ENCODE measurements at places on chromosomes 16 and 17. TPM values are rescaled to one million over a fixed set of nuclear protein-coding genes. Genes with fewer than 3 reads are reported as not detected.

Gene C1QL1
- not detected for total RNA-seq

DNA sequence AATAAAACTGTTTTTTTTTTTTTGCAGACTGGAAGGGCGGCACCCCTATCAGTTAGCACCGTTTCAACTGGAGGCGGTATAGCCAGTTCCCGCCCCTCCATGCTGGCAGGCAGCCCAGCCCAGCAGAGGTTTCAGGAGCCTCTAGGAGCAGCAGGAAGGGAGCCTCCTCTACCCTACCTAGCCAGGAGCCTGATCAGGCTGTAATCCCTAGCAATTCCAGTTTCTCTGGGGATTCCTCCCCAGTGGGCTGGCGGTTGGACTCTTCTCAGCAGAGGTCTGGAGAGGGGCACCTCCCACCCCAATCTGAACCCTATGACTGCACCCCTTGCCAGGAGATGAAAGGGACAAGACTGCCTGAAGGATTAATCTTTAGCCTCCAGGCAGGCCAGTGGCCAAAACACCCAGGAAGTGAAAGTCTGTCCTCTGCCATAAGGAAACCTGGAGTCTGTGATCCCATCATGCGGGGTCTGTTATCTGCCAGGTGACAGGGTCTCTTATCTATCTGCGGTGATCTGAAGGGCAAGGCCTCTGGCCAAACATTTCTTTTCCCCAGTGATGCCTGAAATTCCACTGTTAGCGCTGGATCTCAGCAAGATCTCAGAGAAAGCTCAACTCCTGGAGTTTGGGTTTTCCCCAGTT lies 4.9 kb upstream of the CDH1 start:
- H3K27me3 ChIP-seq: peaks cover 32% of the 10 kb centered on the region
- no peak overlapping the region for H3K27ac ChIP-seq
- no peak overlapping the region for H3K4me3 ChIP-seq
- peaks cover 4% of the 10 kb centered on the region for H3K4me1 ChIP-seq

Gene NPIPA7
- total RNA-seq: 5.0 TPM

GRCh38 chr16:10141671-10142070 lies 40.6 kb downstream of the GRIN2A start:
- no peaks in the 10 kb centered on the region for H3K4me1 ChIP-seq
- H3K27me3 ChIP-seq: no peaks in the 10 kb centered on the region
- DNase-seq: no peak
- H3K36me3 ChIP-seq: no peaks in the 10 kb centered on the region
- no peak overlapping the region for H3K27ac ChIP-seq
- H3K4me3 ChIP-seq: no peak overlapping the region

- no peaks in the 10 kb centered on the region for H3K27me3 ChIP-seq
- no peak overlapping the region for H3K27ac ChIP-seq
- no peak overlapping the region for H3K4me3 ChIP-seq
- H3K36me3 ChIP-seq: peaks cover 6% of the 10 kb centered on the region
These were observed 3.8 kb downstream of the HEATR9 start for GRCh38 chr17:35864853-35865252.

Gene RNFT1
- total RNA-seq: 38.9 TPM

GRCh38 chr16:11757671-11758545 lies 15.3 kb upstream of the TXNDC11 start:
- peak overlapping the region; percentile 44 for H3K27ac ChIP-seq
- no peak overlapping the region for H3K4me3 ChIP-seq
- H3K27me3 ChIP-seq: no peaks in the 10 kb centered on the region
- H3K36me3 ChIP-seq: peaks cover 85% of the 10 kb centered on the region
- peaks cover 8% of the 10 kb centered on the region for H3K4me1 ChIP-seq

GRCh38 chr16:71230122-71230845 lies at the start of gene HYDIN:
Gene HYDIN, minus strand, starts transcription at chr16:71230722. Its CDS starts 43,827 bp downstream, at chr16:71186895.
- no peaks in the 10 kb centered on the region for H3K36me3 ChIP-seq
- peaks cover 43% of the 10 kb centered on the region for H3K27me3 ChIP-seq
- no peaks in the 10 kb centered on the region for H3K4me1 ChIP-seq
- no peak for DNase-seq

- DNase-seq: no peak
- peaks cover 19% of the 10 kb centered on the region for H3K4me1 ChIP-seq
- no peaks in the 10 kb centered on the region for H3K27me3 ChIP-seq
- H3K27ac ChIP-seq: no peak overlapping the region
- peaks cover 22% of the 10 kb centered on the region for H3K36me3 ChIP-seq
These were observed 9.0 kb upstream of the PHAF1 start for GRCh38 chr16:67100569-67101310.

GRCh38 chr16:8682551-8683259 lies 8.3 kb downstream of the ABAT start:
- H3K27me3 ChIP-seq: no peaks in the 10 kb centered on the region
- peak; percentile 18 for DNase-seq
- no peak overlapping the region for H3K27ac ChIP-seq
- no peaks in the 10 kb centered on the region for H3K36me3 ChIP-seq

GRCh38 chr17:28911411-28912045 lies 8.6 kb upstream of the DHRS13 start:
- no peak overlapping the region for H3K27ac ChIP-seq
- no peaks in the 10 kb centered on the region for H3K4me1 ChIP-seq
- DNase-seq: no peak
- H3K36me3 ChIP-seq: peaks cover 100% of the 10 kb centered on the region
- H3K4me3 ChIP-seq: no peak overlapping the region

DNA sequence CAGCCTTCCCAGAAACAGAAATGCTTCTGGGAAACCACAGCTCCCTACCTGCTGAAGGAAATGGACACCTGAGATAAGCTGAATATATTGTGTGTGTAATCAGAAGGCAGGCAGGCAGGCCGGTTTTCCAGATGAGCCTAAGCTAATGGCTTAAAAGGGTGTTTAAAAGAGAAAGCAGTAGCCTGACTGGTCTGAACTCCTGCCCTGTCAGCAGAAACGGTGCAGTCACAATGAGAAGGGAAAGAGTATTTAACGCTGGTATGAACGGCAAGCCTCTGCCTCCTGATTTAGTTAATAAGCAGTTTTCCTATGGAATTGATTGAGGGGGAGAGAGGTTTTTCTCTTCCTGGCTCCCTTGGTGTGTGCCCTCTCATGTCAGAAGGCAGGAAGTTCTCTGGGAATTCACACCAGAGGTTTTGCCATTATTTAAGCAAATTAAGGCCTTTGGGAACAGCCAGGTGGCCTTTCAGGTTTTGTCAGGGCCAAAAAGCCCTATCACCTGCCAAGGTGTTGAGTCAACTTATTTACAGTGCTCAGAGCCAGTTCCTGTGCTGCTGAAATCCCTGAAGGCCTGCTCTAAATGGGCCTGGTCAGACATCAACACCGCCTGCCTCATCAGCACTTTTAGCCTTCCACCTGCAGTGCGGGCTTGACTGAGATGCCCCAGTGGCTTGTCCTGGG lies 41.6 kb downstream of the CDH1 start:
- H3K27ac ChIP-seq: peak overlapping the region; percentile 1
- H3K27me3 ChIP-seq: no peaks in the 10 kb centered on the region
- H3K4me1 ChIP-seq: peaks cover 12% of the 10 kb centered on the region

Gene SYT17
- total RNA-seq: 2.7 TPM

DNA sequence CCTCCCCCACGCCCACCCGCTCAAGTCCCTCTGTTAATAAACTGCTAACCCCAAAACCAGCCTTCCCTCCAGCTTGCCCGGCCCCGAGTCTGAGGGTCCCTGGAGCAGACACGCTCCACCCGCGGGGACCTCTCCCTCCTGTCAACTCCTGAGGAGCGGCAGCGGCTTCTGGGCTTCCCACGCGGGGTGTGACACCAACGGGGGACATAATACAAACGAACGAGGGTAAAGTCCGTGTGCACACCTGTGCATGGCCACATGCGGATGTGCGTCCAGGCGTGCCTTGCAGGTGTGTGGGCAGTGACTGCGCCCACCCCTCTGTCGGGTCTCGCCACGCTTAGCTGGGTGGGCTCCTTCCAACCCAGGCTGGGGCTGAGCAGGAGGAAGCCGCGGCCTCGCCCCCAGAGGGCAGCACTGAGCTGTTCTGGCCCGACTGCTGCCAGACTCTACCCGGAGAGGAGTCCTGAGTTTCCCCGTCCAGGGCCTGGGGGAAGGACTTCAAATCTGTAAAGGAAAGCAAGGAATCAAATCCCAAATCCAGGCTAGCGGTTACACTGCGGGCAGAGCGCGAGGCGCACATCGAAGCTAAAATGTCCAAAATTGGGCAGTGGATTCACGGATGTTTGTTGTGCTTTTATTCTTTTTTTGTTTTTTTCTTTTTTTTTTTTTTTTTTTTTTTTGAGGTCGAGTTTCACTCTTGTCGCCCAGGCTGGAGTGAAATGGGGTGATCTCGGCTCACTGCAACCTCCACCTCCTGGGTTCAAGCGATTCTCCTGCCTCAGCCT lies 24.2 kb upstream of the KRT17 start:
- H3K4me3 ChIP-seq: peak overlapping the region; percentile 33
- DNase-seq: peak; percentile 96
- no peaks in the 10 kb centered on the region for H3K27me3 ChIP-seq
- H3K4me1 ChIP-seq: peaks cover 14% of the 10 kb centered on the region

DNA sequence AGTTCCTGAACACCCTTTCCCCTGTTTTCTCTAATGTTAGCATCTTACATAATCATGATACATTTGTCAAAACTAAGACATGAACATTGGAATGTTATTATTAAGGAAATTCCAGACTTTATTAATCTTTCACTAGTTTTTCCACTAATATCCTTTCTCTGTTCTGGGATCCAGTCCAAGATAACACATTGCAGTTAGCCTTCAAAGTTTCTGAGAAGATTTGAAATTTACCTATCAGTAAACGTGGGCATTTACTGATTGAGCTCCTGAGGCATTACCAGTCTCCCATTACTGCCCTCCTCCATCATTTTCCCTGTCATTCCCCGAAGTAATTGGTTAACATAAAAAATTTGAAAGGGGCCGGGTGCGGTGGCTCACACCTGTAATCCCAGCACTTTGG lies 5.7 kb upstream of the CD300LG start:
- no peaks in the 10 kb centered on the region for H3K36me3 ChIP-seq
- DNase-seq: no peak
- H3K27ac ChIP-seq: no peak overlapping the region
- H3K27me3 ChIP-seq: no peaks in the 10 kb centered on the region
- peaks cover 19% of the 10 kb centered on the region for H3K4me1 ChIP-seq

Gene TMEM186
- total RNA-seq: 8.6 TPM

GRCh38 chr16:28528463-28528867 lies 10.3 kb downstream of the NUPR1 start:
- no peak overlapping the region for H3K27ac ChIP-seq
- H3K36me3 ChIP-seq: no peaks in the 10 kb centered on the region
- no peak for DNase-seq
- H3K4me1 ChIP-seq: peaks cover 5% of the 10 kb centered on the region
- H3K4me3 ChIP-seq: no peak overlapping the region

DNA sequence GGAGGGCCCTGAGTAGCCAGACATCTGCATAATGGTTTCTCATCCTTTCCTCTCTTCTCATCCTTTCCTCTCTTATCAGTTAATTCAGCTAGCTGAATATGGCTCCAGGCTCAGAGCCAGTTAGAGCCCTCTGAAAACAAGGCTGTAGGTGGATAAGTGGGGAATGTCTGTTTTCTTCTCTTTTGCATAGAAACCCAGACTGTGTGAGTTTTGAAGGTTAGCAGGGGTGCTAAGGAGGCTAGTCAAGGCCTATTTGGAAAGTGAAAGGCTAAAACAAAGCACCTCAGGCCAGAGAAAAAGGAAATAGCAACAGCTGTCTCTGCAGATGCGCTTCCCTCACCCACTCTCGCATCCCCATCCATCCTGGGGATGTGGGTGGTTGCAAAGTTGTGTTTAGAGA lies 420.9 kb downstream of the SHISA9 start:
- H3K27ac ChIP-seq: no peak overlapping the region
- H3K27me3 ChIP-seq: no peaks in the 10 kb centered on the region
- no peaks in the 10 kb centered on the region for H3K36me3 ChIP-seq
- H3K4me3 ChIP-seq: no peak overlapping the region
- DNase-seq: no peak

Gene NPIPA2
- total RNA-seq: 1.3 TPM

Gene SCNN1G
- not detected for total RNA-seq

Gene ARHGAP27
- total RNA-seq: 129 TPM

Gene SLFN11
- 56.6 TPM for total RNA-seq

DNA sequence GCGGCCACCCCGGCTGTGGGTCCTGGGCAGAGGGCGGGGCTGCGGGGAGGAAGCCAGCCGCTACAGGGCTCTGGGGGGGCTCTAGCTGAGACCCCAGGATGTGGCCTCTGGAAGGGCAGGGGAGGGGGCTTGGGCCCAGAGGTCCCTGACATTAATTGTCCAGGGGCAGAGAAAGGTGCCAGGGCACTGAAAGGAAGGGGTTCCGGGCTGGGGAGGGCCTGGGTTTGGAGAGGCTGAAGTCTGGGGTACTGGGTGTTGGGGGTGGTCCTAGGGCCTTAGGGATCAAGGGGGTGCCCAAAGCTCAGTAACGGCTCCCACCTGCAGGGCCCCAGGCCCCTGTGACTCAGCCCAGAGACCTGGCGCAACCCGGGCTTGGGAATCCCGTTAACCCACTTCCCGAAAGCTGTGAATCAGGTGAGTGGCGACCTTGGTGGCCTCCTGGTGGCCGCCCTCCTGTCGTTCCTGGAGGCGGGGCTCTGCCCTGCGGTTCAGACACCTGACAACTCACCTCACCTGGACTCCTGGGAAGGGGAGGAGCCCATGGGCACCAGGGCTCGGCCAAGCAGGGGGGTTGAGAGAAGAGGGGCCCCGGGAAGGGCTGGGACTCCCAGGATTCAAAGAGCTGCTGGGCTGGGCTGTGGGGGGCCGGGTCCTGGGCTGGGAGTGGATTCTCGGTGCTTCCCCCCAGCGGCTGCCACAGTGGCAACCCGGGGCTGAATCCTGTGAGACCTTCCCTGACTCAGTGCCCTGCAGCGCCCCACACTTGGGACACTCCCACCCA lies 465 bp upstream of the PRSS22 start:
- no peaks in the 10 kb centered on the region for H3K4me1 ChIP-seq
- peaks cover 38% of the 10 kb centered on the region for H3K27me3 ChIP-seq
- peak overlapping the region; percentile 17 for H3K27ac ChIP-seq
- H3K36me3 ChIP-seq: no peaks in the 10 kb centered on the region
- peak overlapping the region; percentile 13 for H3K4me3 ChIP-seq
- DNase-seq: no peak

Gene KRT40
- total RNA-seq: not detected

Gene TMC6
- total RNA-seq: 180 TPM

DNA sequence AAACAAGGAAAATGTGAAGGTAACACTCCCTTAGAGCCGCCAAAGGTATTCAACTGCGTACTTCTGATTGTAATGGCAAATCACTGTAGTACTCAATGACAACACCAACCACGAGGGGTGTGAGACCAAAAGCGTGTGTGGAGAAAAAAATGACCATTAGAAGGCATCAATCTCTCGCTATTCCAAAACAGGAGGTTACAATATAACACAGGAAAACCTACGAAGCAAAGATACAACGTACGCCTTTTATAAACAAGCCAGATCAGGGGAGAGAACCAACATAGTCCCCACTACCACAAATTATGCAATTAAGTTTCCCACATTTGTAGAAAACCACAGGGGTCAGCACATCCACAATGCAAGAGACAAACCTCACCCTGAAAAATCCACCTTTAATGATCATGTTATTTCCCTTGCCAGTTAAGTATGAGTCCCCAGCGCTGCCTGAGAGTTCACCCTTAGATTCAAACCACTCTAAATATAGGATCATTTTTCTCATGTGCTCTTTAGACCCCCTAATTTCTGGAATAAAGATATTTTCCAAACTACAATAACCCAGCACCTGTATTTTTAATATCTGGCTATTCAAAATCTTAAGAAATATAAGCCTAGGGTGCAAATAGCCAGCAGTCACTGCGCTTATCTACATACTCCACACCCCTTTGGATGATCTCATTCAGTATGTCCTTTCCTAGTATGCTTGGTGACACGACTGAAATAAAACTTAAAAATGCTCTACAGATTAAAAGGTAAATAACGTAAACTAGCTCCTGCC lies 12.4 kb downstream of the TEX14 start:
- no peak overlapping the region for H3K27ac ChIP-seq
- no peak for DNase-seq
- H3K4me1 ChIP-seq: no peaks in the 10 kb centered on the region
- H3K36me3 ChIP-seq: no peaks in the 10 kb centered on the region
- no peak overlapping the region for H3K4me3 ChIP-seq
